Suprapubic skin (tissue), 4 donors: ENCODE measurements at places on chromosomes 1 and 21.

GRCh38 chr21:37366482-37367316, at the start of gene DYRK1A:
DYRK1A (plus strand) TSS chr21:37366773; CDS start chr21:37420375, 53,602 bp downstream.
- peak; percentile 99 for DNase-seq
- peaks cover 41% of the 10 kb centered on the region for H3K4me1 ChIP-seq
- H3K36me3 ChIP-seq: no peaks in the 10 kb centered on the region
- H3K4me3 ChIP-seq: peak within 1 kb of the TSS; percentile 99

GRCh38 chr1:59136541-59137275, 160.2 kb upstream of the FGGY start:
- H3K4me3 ChIP-seq: no peak overlapping the region
- peaks cover 3% of the 10 kb centered on the region for H3K4me1 ChIP-seq
- DNase-seq: no peak
- H3K27me3 ChIP-seq: no peaks in the 10 kb centered on the region
- H3K27ac ChIP-seq: no peak overlapping the region
- H3K36me3 ChIP-seq: no peaks in the 10 kb centered on the region

- no peaks in the 10 kb centered on the region for H3K36me3 ChIP-seq
- peaks cover 10% of the 10 kb centered on the region for H3K27me3 ChIP-seq
- no peak overlapping the region for H3K27ac ChIP-seq
- DNase-seq: no peak
- H3K4me1 ChIP-seq: no peaks in the 10 kb centered on the region
- H3K4me3 ChIP-seq: no peak overlapping the region
Observed at GRCh38 chr1:247494767-247495166, 36.9 kb upstream of the OR2B11 start.

DNA sequence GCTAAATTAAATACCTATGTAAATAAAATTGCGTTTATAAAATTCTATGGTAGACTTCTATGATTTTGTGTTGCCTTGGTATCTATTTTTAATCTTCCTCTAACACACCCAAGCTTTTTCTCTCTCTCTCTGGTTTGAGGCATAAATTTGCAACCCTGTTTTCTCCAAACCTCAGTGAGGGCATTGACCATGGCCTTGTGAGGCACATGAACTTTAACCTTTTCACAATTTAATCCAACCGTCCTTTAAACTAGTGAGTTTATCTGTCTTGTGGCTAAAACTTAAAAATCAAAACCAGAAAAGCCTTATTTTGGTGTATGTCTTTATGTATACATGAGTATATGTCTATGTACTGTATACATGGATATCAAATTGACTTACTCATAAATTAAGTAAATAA, 746.6 kb upstream of the B3GALT2 start:
- H3K27me3 ChIP-seq: no peaks in the 10 kb centered on the region
- no peak overlapping the region for H3K4me3 ChIP-seq
- no peaks in the 10 kb centered on the region for H3K4me1 ChIP-seq
- H3K36me3 ChIP-seq: no peaks in the 10 kb centered on the region

DNA sequence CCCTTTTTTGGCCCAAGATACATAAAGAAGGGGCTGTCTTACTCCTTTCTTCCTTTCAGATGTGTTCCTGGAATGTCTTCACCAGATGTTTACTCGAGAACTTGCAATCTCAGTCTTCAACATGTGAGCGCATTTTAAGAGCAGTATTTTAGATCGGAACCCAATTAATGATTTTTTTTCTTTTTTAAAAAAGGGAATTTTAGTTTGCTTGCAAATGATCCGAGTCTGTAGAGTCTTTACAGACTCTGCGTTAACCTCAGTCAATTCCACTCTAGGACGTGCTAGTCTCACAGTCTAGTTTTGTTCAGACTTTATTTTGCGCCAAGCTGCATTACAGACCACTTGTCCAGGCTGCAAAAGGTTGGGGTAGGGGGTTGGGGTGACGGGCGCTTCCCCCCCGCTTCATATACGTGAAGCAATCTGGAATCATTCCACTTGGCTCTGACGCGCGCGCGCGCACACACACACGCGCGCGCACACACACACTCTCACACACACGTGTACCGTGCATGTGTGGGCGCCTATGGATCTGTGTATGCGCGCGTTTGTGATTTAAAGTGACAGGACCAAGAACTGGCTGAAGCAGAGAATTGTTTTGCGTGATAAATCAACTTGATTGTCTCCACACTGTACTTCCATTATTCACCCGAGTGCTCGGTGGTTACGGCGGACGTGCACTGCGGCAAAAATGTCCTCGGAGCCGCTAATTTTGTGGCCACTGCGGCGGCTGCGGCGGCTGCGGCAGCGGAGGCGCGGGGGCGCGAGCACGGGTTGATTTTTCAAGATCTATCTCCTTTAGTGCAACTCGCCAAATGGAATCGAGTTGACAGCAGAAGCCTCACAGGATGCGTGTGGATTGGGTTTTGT, 25.6 kb upstream of the NFIA start:
- no peaks in the 10 kb centered on the region for H3K27me3 ChIP-seq
- DNase-seq: peak; percentile 78
- H3K27ac ChIP-seq: peak overlapping the region; percentile 87
- no peaks in the 10 kb centered on the region for H3K36me3 ChIP-seq
- peak overlapping the region; percentile 87 for H3K4me3 ChIP-seq
- H3K4me1 ChIP-seq: peaks cover 59% of the 10 kb centered on the region

- no peak for DNase-seq
- peaks cover 52% of the 10 kb centered on the region for H3K4me1 ChIP-seq
- H3K27me3 ChIP-seq: no peaks in the 10 kb centered on the region
- peak overlapping the region; percentile 95 for H3K27ac ChIP-seq
Observed at GRCh38 chr1:223708651-223709268, 3.6 kb upstream of the CAPN2 start.

DNA sequence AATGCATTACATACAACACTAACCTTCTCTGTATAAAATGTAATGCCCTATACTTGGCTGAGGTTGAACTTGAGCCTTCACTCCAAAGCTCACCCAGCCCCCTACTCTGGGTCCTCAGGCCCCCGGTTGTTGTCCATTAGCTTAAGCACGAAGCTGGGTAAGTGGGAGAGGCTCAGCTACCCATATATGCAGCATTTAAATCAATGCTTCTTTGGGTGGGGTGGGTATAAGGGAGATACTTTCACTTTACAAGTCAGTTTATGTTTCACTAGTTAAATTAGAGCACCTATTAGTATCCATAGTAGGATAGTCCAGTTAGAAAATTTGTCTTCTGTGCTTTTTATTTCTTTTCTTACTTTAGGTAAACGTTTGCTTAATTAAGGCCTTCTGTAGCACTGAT, 151.4 kb downstream of the LMX1A start:
- no peaks in the 10 kb centered on the region for H3K4me1 ChIP-seq
- H3K36me3 ChIP-seq: no peaks in the 10 kb centered on the region
- H3K27ac ChIP-seq: no peak overlapping the region
- H3K27me3 ChIP-seq: no peaks in the 10 kb centered on the region

- H3K27ac ChIP-seq: no peak overlapping the region
- no peak for DNase-seq
- H3K4me1 ChIP-seq: peaks cover 31% of the 10 kb centered on the region
- no peaks in the 10 kb centered on the region for H3K27me3 ChIP-seq
Observed at GRCh38 chr1:15023205-15023604, 130.3 kb upstream of the TMEM51 start.

- no peak for DNase-seq
- H3K36me3 ChIP-seq: no peaks in the 10 kb centered on the region
- peaks cover 53% of the 10 kb centered on the region for H3K4me1 ChIP-seq
- no peak overlapping the region for H3K27ac ChIP-seq
- no peaks in the 10 kb centered on the region for H3K27me3 ChIP-seq
Observed at GRCh38 chr1:164756741-164757140, 197.8 kb downstream of the PBX1 start.

DNA sequence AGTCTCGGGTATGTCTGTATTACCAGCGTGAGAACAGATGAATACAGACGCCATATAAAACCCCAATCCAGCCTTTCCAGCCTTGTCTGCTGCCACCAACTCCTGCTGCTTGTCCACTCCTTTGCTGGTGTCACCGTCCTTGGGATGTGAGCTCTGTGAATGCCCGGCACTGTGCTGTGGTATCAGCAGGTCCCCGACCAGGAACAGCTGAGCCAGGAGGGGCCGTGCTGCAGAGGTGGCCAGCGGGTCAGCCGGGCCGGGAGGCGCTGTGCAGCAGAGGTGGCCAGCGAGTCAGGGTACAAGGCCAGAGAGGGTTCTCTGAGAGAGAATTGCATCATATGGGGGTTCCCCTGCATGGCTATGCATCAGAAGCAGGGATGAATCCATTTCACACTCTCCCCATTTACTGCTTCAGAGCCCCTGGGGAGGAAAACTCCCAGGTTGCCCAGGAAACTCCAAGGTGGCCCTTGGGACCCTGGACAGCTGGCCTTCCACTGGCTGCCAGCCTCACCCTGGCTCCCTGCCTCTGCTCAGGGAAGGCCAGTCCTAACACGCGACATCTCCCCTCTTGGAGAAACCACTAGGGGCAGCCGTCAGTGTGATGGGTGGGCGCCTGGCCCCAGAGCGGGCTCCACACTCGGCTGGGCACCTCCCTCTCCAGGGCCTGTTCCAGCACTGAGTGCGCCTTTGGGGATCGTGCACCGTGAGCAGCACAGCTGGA, 122.4 kb upstream of the COL6A1 start:
- H3K4me1 ChIP-seq: no peaks in the 10 kb centered on the region
- H3K4me3 ChIP-seq: no peak overlapping the region
- no peaks in the 10 kb centered on the region for H3K36me3 ChIP-seq

GRCh38 chr1:203671047-203671446, 44.4 kb downstream of the ATP2B4 start:
- no peak overlapping the region for H3K4me3 ChIP-seq
- no peaks in the 10 kb centered on the region for H3K27me3 ChIP-seq
- no peaks in the 10 kb centered on the region for H3K36me3 ChIP-seq
- no peak for DNase-seq
- peaks cover 81% of the 10 kb centered on the region for H3K4me1 ChIP-seq

DNA sequence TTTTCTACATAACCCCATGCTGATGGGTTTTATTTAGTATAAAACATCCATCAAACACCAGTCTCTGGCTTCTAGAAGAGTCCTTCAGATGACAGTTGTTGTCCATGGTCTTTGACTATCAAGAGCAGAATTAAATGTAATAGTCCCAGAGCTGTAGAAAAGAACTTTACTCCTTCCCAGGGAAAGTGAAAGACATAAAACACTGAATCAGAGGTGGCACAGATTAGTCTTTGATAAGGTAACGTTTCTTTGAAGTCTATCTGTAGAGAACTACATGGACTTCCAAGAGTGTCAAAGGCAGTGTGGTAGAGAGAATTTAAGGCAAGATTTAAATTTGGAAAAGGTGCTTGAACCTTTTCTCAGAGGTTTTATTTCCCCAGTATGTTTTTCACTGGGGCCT, 21.9 kb downstream of the SYNC start:
- no peak overlapping the region for H3K27ac ChIP-seq
- no peak for DNase-seq
- H3K4me1 ChIP-seq: peaks cover 15% of the 10 kb centered on the region
- H3K27me3 ChIP-seq: no peaks in the 10 kb centered on the region
- H3K4me3 ChIP-seq: no peak overlapping the region

GRCh38 chr1:85462931-85463649, 1.9 kb downstream of the DDAH1 start:
- peaks cover 5% of the 10 kb centered on the region for H3K27me3 ChIP-seq
- no peak overlapping the region for H3K4me3 ChIP-seq
- H3K36me3 ChIP-seq: no peaks in the 10 kb centered on the region
- no peak overlapping the region for H3K27ac ChIP-seq
- peaks cover 65% of the 10 kb centered on the region for H3K4me1 ChIP-seq

GRCh38 chr1:156845055-156845952, 13.6 kb downstream of the INSRR start:
- H3K4me3 ChIP-seq: no peak overlapping the region
- H3K4me1 ChIP-seq: peaks cover 18% of the 10 kb centered on the region
- peaks cover 92% of the 10 kb centered on the region for H3K27me3 ChIP-seq
- no peak for DNase-seq
- no peak overlapping the region for H3K27ac ChIP-seq
- H3K36me3 ChIP-seq: no peaks in the 10 kb centered on the region
